ENCODE measurements at places on chromosomes 1 and 21.

GRCh38 chr1:27595597-27595996 is 8.3 kb downstream of the AHDC1 start:
- DNase-seq: no peak

- DNase-seq: no peak
Measured at GRCh38 chr1:58997637-58998036, 213.8 kb upstream of the JUN start.

DNA sequence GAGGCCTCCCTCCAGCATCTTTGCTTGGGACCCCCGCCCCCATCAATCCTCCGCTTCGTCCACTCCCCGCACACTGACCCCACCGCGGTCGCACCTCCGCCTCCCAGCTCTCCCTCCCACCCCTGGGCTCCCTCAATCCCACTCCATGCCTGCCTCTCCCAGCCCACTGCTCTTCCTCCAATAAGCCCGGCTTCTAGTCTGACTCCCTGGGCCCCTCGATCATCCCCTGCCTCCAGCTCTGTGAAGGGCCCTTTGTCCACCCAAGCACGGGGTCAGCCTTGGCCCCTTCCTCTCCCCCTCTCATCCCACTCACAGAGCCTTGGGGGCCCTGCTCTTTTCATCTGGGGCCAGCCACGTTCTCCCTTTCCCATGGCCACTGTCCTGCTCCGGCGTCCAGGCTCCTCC is 1.5 kb upstream of the TMEM200B start:
- no peak for DNase-seq

DNA sequence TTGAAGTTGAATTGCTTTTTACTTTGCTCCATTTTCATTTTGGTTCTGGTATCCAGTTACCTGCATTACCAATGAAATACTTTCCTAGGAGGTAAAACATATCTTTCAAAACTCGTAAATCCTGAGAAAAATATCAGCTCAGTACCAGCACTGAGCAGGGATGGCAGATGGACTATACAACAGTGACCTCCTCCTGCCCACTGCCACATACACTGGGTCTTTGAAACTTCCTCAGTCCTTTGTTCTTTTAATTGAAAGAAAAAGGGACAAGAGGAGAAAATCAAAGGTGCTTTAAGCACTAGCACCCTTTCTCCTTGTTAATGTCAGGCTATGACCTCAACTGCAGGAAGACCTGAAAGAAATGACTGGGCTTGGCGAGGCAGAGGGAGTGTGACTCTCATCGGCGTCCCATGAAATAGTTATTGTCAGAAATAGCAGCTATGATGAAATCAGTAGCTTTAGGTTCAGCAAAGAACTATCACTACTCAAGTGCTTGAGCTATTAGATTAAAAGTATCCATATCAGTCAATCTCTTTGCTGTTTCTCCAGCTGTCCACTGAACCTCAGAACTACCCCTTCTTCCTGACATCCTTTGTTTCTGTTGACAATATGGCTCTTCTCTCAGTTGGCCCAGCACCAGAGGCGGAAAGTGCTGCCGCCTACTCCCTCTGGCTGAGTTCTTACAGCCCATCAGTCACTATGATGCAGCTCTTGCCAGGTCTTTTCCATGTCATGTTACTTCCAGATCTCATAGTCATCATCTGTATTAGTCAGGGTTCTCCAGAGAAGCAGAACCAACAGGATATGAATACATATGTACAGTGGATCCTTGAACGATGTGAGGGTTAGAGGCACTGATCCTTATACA is 207.0 kb upstream of the MAP1LC3C start:
- no peak for DNase-seq

DNA sequence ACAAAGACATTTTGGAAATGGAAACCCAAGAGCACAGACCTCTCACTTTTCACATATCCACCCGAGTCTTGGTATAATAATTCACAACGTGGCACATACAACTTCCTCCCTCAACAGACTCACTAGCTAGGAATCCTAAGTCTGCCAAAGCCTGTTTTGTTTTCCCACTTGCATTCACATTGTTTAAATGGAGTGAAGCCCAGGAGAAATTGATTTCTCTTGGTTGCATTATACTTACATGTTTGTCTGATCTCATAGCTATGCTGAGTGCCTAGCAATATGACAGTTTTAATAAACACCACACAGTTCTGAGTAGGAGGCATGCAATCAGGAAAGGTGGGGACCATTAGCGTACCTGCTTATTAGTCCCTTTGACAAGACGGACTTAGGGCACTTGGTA is 348.6 kb upstream of the ADGRL4 start:
- peak; percentile 73 for DNase-seq

- DNase-seq: no peak
Measured at GRCh38 chr1:209786146-209786545, 1.8 kb upstream of the C1orf74 start.

- DNase-seq: no peak
Measured at GRCh38 chr1:34645109-34645688, 109.6 kb upstream of the GJB5 start.
